GM12891 (cell line): ENCODE measurements at places on chromosomes 6 and 20.

GRCh38 chr20:16608277-16608650 is 35.0 kb upstream of the KIF16B start:
- DNase-seq: no peak

- no peak for DNase-seq
These were observed 96.6 kb downstream of the HAO1 start for GRCh38 chr20:7843613-7844012.

- DNase-seq: no peak
These were observed 82.6 kb downstream of the INSM1 start for GRCh38 chr20:20450521-20450920.

DNA sequence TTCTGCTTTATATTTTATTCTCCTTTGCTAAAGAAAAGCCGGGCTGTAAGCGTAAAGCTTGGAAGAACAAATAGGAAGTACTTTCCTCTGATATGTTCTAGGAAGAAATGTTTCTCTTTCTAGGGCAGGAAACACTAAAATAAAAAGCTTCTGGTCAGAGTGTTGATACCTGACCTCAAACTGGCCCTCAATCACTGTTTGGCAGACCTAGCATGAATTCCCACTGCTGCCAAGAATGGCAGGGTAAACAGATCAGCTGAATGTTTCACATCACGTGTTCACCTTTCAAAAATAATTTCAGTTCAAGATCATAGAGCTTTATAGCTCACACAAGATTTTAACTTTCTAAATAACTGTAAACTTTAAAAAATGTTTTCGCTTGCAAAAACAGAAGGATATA is 2.9 kb downstream of the MPC1 start:
- no peak for DNase-seq

DNA sequence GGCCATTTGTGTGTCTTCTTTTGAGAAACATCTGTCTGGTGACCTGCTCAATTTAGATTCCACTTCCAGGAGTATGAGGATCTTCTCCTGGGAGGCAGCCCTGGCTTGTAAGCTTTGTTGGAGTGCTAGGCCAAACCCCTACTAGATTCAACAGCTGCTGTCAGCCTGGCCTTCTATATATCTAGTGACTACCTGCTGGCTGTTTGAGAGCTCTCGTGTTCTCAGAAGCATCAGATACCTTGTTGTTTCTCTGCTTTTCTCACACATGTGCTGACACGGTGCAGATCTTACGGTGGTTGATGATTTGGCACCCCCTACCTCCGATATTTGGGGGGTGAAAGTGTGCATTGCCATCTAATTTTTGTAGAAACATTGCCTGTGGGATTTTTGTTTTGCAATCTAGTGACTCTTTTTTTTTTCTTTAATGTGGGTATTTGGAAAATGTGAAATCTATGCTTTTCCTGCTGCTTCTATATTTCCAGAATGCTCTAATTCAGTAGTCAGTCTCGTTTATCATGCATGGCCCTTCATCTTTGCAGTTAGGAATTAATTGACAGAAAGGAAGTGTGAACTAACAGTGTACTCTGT is 4.7 kb downstream of the CCN2 start:
- no peak for DNase-seq

- no peak for DNase-seq
These were observed 181.0 kb downstream of the TFAP2C start for GRCh38 chr20:56810141-56810540.

DNA sequence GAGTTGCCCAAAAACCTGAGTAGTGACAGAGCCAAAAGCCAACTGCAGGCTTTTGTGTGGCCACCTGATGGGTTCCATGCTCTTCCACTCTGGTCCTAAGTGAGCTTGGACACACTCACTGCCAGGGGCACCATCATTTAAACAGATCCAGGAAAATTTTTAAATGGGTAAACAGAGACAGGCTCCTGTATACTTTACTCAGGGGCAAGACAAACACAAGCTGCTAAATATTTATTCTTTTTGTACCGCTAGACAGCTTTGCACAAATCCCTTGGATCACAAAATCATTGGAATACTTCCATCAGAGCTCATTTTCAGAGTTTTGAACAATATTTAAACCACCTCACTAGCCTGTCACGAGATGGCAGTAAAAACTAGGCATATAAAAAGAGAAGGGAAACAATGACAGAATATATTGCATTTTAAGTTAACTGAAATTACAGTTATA is 31.4 kb downstream of the GCLC start:
- DNase-seq: no peak

- DNase-seq: no peak
These were observed 19.9 kb downstream of the SLC13A3 start for GRCh38 chr20:46631212-46631869.

DNA sequence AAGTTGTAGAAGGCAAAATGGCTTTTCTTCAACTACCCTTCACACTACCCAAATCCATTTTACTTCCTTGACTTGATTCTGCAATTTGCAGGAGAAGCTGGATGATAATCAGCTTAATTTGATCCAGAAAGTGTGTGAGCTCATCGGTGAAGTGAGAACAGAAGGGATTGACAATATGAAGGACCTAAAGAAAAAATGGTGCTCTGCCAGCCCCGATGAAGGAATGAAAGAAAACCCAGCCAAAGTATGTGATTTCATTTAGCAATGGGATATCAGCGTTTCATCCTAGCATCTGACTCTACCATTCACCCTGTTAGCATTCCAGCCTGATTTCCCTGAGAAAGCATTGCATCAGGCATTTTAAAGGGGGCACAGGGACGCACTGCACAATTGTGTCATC is 41.5 kb downstream of the CD164 start:
- DNase-seq: no peak

- no peak for DNase-seq
These were observed 2.2 kb upstream of the ARHGAP40 start for GRCh38 chr20:38599410-38599882.

DNA sequence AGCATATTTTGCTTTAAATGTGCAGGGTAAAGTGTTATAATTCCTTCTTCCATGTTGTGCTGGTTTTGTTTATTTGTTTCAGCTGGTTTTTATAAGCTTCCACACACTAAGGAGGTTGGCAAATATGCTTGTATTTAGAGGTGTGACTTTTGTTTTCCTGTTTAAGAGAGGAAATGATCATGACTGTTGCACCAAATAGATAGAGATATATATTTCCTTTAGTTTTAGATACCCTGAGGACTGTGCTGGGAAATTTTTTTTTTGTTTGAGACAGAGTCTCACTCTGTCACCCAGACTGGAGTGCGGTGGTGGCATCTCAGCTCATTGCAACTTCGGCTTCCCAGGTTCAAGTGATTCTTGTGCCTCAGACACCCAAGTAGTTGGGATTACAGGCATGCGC is 5.8 kb downstream of the TBPL1 start:
- no peak for DNase-seq

GRCh38 chr20:62926229-62927127 is at the start of gene DIDO1:
Gene DIDO1 (minus strand): TSS chr20:62926505.
- DNase-seq: peak; percentile 95

DNA sequence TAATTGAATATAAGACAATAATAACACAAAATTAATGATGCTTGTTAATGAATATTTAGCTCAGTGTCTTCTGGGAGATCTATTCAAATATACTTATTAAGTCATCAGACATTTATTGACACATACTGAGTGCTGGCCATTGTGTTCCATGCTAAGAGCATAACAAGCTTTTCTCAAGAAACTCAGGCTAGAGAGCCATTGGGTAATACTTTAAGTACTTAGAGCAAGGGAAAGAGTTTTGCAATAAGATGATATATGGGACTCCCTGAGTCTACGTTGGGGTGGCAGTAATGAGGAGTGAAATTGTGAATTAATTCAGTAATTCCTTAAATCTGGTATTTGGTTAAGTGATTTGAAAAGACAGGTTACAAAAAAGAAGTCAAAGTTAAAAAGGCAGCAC is 11.1 kb downstream of the TMEM200A start:
- DNase-seq: no peak

DNA sequence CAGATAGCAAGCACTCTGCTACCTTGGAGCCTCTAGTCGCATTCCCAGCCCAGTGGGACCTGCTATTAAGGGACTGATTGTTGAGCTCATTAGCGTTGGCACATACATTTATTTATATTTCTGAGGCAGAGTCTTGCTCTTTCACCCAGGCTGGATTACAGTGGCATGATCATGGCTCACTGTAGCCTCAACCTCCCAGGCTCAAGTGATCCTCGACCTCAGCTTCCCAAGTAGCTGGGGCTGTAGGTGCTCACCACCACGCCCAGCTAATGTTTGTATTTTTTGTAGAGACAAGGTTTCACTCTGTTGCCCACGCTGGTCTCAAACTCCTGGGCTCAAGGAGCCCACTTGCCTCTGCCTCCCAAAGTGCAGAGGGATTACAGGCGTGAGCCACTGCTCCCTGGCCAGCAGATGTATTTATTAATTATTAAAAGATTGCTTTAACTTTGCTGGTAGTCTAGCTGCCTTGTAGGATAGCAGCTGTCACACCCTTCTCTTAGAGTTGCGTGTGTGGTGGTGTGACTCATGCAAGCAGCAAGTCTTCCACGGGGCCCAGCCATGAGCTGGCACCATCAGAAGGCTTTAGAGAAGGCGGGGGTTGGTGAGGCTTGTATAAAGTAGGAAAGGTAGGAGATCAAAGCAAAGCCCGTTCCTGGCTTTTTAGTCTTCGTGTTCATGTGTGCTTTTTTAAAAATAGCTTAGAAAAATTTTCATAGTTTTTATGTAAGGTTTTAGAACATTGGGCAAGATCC is 16.5 kb downstream of the ACTR5 start:
- no peak for DNase-seq

DNA sequence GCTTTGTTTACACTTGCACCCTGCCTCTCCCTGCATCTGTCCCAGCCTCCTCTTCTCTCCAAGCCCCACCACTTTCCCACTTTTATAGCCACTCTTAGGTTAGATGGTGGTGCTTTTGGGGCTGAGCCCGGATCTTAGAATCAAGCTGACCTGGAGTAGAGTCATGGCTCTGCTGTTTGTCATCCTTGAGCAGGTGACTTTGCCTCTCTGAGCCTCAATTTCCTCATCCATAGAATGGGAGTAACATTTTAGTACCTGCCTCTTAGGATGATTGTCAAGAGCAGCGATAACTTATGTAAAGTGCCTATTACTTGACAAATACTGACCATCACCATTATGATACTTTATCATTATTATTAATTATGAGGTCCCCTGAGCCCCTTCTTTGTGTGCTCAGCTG is 48.2 kb downstream of the CPNE5 start:
- no peak for DNase-seq

- no peak for DNase-seq
These were observed 56.8 kb upstream of the MTRF1L start for GRCh38 chr6:153059311-153059710.

- no peak for DNase-seq
These were observed 38.2 kb upstream of the PMEPA1 start for GRCh38 chr20:57747861-57748481.

DNA sequence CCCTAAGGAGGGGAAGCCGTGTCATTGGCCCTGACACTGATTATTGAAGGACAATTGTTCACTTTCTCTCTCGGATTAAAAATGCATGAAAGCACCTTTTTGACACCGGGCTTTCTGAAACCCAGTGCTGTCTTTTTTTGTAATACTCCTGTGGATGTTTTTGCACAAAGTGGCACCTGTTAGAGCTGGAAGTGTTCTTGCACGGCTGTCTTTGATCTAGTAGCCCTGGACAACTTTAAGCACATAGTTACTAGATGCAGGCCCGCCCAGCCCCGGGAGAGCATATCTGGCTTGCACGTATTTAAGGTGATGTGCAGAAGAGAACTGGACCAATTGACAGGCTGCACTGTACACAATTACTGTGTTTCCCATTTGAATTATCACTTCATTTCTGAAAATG is 72.6 kb downstream of the ARID1B start:
- no peak for DNase-seq

GRCh38 chr6:55888917-55889316 is 13.5 kb upstream of the BMP5 start:
- no peak for DNase-seq

- no peak for DNase-seq
These were observed 184.6 kb downstream of the ESR1 start for GRCh38 chr6:151992091-151992490.

GRCh38 chr20:17806739-17807441 is 107.1 kb downstream of the BANF2 start:
- DNase-seq: no peak
